Stimulated activated CD4-positive, alpha-beta T cell treated with anti-CD3 and anti-CD28 coated beads, Interleukin-15, amount 100 ng/mL, for 24 hours (primary cell): ENCODE measurements at places on chromosomes 16 and 17.

DNA sequence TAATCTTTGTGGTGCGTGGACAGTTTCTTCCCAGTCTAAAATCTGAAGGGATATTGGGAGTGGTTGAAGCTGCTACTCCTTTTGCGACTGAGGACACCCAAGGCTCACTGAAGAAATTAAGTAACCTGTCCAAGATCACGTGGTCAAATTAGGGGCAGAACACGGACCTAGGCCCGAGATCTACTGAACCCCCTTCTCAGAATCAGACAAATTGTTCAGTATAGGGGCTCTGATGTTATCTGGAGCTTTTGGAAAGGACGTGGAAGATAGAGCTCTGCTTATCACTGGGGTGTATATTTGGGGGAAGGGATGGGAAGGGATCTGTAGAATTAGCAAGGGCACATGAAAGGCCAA is 857 bp downstream of the TANGO6 start:
- DNase-seq, result no peak

GRCh38 chr17:40452921-40453378 is 9.7 kb downstream of the IGFBP4 start:
- no peak for DNase-seq

DNA sequence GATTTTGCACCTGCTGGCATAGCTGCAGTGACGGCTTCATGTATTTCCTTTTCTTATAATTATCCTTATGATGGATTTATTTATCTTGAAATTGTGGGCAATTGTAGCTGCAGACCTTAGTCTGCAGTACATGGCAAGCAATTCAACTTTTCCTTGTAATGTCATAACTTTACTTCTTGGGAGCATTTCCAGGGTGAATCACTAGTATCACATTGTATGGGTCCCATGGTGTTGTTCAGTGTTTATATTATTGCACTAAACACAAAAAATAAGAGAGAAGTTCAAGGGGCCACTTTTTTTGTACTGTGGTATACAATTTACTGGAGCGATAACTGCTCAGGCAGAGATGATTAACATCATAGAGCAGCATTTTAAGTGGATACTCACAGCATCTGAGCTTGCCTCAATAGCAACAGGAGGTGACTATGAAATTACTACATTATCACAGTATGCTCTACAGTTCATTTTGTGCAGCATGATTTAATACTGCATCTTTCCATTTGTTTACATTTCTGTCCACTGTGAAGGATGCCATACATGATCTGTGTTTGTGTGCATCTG is 169.5 kb downstream of the STX8 start:
- DNase-seq, result no peak

- no peak for DNase-seq
These were observed 268.7 kb upstream of the SALL1 start for GRCh38 chr16:51419768-51420167.

DNA sequence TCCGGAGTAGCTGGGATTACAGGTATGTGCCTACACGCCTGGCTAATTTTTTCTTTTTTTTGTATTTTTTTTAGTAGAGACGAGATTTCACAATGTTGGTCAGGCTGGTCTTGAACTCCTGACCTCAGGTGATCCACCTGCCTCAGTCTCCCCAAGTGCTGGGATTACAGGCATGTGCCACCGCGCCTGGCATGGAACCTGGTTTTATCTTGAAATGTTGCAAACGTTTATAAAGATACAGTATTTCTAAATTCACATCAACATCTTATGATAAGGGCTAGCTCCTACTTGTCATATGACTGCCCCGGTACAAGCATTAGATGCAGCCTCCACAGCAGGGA is 1.5 kb upstream of the IST1 start:
- DNase-seq, result no peak

DNA sequence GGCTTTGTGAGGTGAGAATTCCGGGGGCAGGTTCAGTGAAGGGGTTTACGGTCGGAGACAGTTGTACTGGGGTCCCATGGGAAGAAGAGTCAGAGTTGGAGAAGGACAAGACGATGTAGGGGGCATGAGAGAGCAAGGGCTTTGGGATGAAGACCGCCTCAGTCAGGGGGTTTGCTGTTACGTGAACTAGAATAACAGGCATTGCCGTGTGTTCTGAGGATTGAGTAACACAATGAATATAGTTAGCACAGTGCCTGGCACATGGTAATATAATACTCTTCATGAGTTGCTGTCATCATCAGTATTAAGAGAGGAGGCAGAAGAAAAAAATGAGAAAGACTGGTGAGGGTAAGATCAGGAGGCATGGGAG is 577 bp downstream of the ZNF646 start:
- no peak for DNase-seq

DNA sequence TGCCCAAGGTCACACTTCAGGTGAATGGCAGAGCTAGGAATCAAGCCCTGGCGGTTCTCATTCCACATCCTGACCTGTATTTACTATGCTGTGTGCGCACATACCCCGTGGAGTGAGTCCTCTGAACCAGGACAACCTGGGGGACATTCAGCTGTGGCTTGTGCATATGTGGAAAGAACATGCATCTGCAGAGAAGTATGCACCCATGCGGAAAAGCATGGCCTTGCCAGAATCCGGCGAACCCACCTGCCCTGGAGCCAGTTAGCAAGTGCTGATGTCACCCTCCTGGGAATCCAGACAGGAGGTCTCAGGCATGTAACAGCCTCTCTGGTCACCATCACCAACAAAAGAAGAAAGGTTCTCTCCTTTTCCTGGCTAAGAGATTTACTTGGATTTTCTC is 1.9 kb downstream of the RASL10B start:
- DNase-seq, result no peak

DNA sequence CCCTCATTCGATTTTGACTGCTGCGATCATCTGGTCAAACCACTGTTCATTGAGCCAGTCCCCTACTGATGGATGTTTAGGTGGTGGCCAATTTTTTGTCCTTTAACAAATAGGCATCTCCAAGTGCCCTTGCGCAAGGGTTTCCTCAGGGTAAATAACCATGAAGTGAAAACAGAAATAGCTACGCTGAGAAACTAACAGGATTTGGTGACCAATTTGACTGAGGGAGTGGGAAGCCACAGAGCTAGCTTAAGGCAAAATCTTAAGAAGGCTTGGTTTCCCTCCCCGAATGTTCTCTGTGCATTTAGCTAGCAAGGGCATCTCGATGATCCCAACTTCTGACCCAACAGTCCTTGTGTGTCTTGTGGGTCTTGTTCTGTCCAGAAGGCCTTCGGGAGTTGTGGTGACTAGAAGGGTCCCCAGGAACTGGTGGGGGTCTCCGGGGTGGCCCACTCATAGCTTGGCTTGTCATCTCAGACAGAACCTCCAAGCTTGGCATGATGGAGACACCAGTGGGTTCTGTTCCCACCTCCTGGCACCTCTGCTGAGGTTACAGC is 117.2 kb downstream of the SOCS1 start:
- DNase-seq, result no peak

DNA sequence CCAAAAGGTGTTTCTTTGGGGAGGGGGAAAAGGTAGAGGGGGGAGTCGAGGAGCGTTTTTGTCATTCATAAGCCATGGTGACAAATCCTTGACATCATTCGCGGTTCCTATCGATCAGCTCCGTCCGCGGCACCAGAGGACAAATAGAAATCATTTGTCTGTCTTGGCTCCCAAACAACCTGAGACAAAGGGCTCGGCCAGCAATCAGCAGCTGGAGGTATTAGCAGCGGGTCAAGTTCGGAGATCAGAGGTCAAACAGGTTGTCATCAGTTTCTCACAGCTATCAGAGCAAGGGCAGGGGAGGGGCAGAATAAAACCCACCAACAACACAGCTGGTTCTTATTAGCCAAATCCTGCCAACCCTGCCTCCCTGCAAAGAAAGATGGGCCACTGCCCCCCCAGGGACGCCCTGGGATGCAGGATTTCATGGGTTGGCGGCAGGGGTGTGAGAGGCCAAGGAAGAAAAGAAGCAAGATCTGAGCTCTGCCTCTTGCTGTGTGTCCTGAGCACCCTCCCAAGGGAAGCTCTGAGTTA is 145.3 kb upstream of the LHX1 start:
- DNase-seq, result no peak

DNA sequence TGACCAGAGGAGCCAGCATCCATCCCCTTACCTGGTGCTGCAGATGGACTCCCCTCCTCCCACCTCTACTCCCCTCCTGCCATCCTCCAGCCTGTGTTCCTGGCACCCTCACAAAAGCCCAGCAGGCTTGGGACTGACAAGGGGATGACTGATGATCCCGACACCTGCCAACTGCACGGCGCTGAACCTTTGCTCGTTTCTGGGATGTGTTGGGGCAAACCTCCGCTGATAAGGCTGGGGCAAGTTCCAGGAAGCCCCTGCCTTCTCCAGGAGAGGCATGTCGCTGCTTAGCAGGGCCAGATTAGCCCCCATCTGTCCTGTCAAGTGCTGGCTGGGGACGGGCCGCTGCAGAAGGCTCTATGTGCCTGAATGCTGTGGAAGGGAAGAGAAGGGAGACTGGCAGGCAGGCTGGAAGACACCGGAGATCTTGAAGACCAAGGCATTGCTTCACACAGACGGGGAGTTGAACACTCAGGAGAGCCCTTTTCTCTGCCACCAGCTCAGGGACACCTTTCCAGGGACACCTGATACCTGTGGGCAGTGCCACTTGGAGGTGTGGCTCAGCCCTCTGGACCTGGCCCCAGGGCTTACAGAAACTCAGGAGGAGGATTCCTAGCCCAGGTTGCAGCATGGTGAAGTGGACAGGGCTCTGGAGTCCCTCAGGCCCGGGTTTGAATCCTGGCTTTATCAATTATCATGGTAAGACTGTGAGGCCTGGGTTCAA is 973 bp upstream of the KRT15 start:
- no peak for DNase-seq

GRCh38 chr16:82300374-82300951 is 130.4 kb upstream of the MPHOSPH6 start:
- peak; percentile 16 for DNase-seq
